ENCODE measurements at places on chromosomes 7 and 10. TPM values are rescaled to one million over a fixed set of nuclear protein-coding genes. Genes with fewer than 3 reads are reported as not detected.

C10orf143 gene
- 2.0 TPM for total RNA-seq

DNAH11 gene
- total RNA-seq: 0.33 TPM

ACTR3C gene
- 0.50 TPM for total RNA-seq

PNLIPRP1 gene
- not detected for total RNA-seq

INHBA gene
- 4.1 TPM for total RNA-seq

AGBL3 gene
- total RNA-seq: 1.3 TPM

GRCh38 chr10:58143944-58144343, 123.8 kb downstream of the IPMK start:
- no peak overlapping the region for H3K4me3 ChIP-seq
- no peaks in the 10 kb centered on the region for H3K4me1 ChIP-seq
- no peaks in the 10 kb centered on the region for H3K27me3 ChIP-seq
- H3K27ac ChIP-seq: no peak overlapping the region
- no peaks in the 10 kb centered on the region for H3K36me3 ChIP-seq

DNA sequence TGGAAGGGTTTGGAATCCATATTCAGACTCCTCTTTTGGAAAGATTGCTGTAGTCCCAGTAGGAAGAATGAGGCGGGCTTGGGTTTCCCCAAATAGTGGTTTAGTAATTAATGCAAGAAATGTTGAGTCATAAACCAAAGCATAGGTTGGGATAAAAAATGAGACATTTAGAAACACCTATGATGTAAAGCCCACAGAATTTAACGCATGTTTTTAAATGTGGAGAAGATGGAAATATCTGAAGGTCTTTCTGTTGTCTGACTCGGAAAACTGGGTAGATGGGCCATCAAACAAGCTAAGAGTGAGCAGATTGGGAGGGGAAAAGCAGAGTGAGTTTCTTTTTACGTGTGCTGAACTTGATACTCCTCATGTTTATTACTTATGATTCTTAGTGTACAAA, 62.2 kb downstream of the LANCL2 start:
- no peak overlapping the region for H3K27ac ChIP-seq
- peak; percentile 70 for DNase-seq
- peaks cover 9% of the 10 kb centered on the region for H3K4me1 ChIP-seq
- peaks cover 5% of the 10 kb centered on the region for H3K36me3 ChIP-seq

DNA sequence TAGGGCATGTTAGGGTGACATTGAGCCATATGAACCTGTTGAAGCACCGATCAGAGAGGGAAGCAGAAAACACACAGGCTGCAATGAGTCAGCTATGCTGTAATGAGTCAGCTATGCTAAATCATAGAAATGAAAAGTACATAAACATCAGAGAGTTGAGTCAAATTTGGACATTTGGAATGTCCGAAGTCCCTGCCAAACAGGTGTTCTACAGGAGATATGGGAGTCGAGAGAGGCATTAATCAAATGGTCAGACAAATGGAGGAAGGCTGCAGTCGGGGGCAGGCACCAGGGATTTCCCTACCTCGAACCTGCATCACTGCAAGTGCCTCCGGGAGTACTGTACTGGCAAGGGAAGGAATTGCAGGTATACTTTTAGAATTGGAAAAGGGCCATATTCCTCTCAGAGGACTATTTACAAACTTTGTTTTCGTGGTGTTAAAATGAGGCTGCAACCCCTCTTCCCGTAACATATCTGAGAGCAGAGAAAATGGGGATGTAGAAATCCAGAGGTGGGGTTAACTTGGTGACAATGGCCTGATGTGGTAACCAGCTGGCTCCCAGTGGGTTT, 8.8 kb upstream of the ZC3HAV1 start:
- H3K4me3 ChIP-seq: no peak overlapping the region
- H3K4me1 ChIP-seq: no peaks in the 10 kb centered on the region
- H3K36me3 ChIP-seq: no peaks in the 10 kb centered on the region
- no peak overlapping the region for H3K27ac ChIP-seq
- peak; percentile 82 for DNase-seq

DNA sequence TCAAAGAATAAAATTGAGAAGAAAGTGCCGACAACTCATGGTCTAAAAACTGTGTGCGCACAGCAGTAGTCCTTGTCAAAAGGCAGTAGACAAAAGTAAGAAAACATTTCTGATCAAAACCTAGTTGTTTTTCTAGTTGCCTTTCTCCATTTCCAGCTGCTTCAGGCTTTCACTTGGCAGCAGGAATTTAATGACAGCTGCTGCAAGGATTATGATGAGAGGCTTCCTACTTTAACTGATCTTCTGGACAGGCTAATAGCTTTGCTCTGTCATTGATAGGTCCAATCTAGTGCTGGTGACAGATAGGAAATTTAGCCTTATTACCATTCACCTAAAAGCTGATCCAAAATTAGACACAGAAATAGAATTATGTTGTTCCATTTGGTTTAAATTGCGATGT, 110.7 kb upstream of the SEMA3C start:
- H3K4me3 ChIP-seq: no peak overlapping the region
- no peak overlapping the region for H3K27ac ChIP-seq
- no peaks in the 10 kb centered on the region for H3K4me1 ChIP-seq
- no peaks in the 10 kb centered on the region for H3K36me3 ChIP-seq
- H3K27me3 ChIP-seq: no peaks in the 10 kb centered on the region

GRCh38 chr10:76319661-76320060, 888.2 kb downstream of the LRMDA start:
- no peaks in the 10 kb centered on the region for H3K27me3 ChIP-seq
- no peaks in the 10 kb centered on the region for H3K4me1 ChIP-seq
- H3K36me3 ChIP-seq: no peaks in the 10 kb centered on the region
- no peak overlapping the region for H3K4me3 ChIP-seq
- no peak overlapping the region for H3K27ac ChIP-seq

DNA sequence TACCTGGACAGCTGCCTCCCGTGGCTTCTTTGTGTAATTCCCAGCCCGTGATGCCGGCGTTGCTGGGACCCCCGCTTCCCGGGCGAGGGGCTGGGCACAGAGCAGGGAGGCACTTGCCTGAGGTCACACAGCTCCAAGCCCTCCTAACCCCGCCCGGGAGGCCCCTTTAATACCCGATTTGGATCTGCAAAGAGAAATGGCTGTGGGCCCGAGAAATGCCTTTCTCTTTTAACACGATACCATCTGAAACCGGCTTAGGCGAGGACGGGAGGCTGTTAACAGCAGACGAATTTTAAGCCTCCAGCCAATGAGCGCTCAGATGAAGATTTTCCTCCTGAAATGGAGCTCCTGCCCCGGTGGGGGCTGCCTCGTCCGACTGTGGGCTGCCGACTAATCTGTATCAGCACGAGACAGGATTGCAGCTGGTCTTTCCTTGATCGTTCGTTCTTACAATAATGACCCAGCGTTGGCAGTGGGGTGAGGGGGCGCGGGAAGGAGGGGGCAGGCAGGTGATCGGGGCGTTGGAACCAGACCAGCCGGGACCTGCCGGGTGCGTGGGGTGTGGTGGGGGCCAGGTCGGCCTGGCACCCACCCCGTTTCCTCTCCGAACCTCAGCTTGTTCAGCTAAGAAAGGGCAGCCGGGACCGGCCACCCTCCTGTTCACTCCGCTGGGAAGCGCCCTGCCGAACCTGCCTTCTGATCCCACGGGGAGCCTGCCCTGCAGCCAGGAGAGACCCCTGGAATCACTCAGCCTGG, 36.2 kb upstream of the FOXL3 start:
- DNase-seq: no peak
- no peak overlapping the region for H3K4me3 ChIP-seq
- no peak overlapping the region for H3K27ac ChIP-seq
- H3K4me1 ChIP-seq: no peaks in the 10 kb centered on the region
- H3K27me3 ChIP-seq: no peaks in the 10 kb centered on the region

DNA sequence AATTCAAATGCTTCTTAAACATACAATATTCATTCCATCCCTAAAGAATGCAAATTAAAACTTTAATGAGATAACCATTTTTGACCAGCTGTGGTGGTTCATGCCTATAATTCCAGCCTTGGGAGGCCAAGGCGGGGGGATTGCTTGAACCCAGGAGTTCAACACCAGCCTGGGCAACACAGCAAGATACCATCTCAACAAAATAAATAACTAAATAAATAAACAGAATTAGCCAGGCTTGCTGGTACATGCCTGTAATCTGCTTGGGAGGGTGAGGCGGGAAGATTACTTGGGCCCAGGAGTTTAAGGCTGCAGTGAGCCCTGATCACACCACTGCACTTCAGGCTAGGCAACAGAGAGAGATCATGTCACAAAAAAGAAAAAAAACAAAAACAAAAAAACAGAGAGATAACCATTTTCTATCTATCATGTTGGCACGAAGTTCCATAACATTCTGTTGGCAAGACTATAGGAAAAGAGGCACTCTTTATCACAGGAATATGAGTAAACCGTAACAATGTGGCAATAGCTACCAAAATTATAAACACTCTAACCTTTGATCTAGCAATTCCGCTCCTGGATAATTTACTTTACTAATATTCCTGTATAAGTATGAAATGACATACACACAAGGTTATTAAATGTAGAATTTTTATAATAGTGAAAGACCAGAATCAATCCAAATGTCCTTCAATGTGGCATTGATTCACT, 52.2 kb downstream of the ATAD1 start:
- no peak overlapping the region for H3K4me3 ChIP-seq
- no peaks in the 10 kb centered on the region for H3K36me3 ChIP-seq
- H3K27ac ChIP-seq: no peak overlapping the region
- no peaks in the 10 kb centered on the region for H3K27me3 ChIP-seq
- H3K4me1 ChIP-seq: peaks cover 2% of the 10 kb centered on the region

DNA sequence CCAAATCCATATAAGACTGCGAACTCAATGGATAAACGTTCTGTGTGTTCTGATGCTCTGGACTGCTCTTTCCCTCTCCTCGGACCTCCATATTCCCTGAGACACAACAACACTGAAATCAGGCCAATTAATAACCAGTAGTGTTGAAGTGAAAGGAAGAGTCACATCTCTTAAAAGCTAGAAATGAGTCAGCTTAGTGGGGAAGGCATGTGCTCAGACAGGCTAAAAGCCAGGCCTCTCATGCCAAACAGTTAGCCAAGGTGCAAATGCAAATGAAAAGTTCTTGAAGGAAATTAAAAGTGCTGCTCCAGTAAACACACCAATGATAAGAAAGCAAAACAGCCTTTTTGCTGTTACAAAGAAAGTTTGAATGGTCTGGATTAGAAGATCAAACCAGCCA, 29.3 kb downstream of the TNS3 start:
- no peaks in the 10 kb centered on the region for H3K27me3 ChIP-seq
- H3K4me3 ChIP-seq: no peak overlapping the region
- H3K4me1 ChIP-seq: peaks cover 17% of the 10 kb centered on the region
- H3K27ac ChIP-seq: peak overlapping the region; percentile 31

DNA sequence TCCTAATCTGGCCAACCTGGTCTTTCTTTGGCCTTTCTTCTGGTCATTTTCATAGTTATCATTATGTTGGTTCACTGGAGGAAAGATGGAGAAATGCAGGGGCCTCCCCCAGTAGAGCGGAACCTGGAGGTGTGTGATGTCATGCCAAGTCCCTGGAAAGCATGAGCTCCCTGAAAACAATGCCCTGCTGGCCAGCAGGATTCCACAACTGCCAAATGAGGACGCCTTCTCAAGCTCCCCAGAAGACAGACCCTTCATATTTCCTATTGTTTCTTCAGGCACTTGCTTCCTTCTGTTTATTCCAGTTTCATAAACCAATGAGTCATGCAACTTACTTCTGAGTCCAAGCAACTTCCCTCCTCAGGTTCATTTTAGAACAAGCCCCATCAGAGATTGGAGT, 339.0 kb downstream of the GATA3 start:
- no peak for DNase-seq
- H3K4me1 ChIP-seq: no peaks in the 10 kb centered on the region
- no peaks in the 10 kb centered on the region for H3K36me3 ChIP-seq
- H3K4me3 ChIP-seq: no peak overlapping the region
- no peak overlapping the region for H3K27ac ChIP-seq
- no peaks in the 10 kb centered on the region for H3K27me3 ChIP-seq

DNA sequence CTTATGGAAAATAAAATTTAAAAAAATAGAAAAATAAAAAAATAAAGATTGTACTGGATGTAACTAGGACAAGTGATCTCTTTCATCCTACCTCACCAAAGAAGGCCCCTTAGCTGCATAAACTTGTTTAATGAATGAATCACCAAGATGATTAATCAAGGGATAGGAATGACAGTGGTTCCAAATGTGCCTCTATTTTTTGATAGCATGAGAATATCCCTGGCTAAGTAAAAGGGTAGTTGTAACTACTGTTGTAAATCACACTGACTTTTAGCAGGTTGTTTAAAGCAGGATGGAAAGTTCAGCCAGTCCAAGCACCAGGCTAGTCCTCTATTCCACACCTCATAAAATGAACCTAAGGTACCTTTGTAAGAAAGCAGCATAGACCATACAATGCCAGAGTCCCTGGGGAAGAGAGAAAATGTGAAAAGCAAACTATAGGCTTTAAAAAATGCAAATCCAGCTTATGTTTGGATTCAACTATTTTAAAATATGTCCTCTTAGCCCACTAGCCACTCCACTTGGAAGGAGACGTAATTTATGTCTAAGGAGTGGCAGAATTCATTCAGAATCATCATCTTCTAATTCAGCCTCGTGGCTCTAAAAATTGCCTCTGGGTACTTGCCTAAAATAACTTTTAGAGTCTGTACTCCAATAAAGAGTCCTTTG, 126.8 kb downstream of the SKIDA1 start:
- DNase-seq: peak; percentile 32
- H3K27ac ChIP-seq: peak overlapping the region; percentile 29
- H3K36me3 ChIP-seq: no peaks in the 10 kb centered on the region
- H3K4me3 ChIP-seq: no peak overlapping the region

- peaks cover 2% of the 10 kb centered on the region for H3K4me1 ChIP-seq
- no peak overlapping the region for H3K4me3 ChIP-seq
- no peak for DNase-seq
- H3K27me3 ChIP-seq: no peaks in the 10 kb centered on the region
- H3K27ac ChIP-seq: no peak overlapping the region
- H3K36me3 ChIP-seq: no peaks in the 10 kb centered on the region
These were observed 48.2 kb upstream of the GPAM start for GRCh38 chr10:112231602-112232400.

- no peak overlapping the region for H3K27ac ChIP-seq
- no peaks in the 10 kb centered on the region for H3K27me3 ChIP-seq
These were observed 3.1 kb downstream of the ZNF777 start for GRCh38 chr7:149457766-149458165.

Measured in fibroblast of lung (primary cell).